ENCODE measurements at places on chromosomes 2 and 18.

- DNase-seq: no peak
Measured at GRCh38 chr18:11981192-11981542, at the start of gene IMPA2. TSS of gene IMPA2 (plus strand) at chr18:11981507. CDS start at chr18:11981670, 163 bp downstream.

- no peak for DNase-seq
Measured at GRCh38 chr2:65276609-65277008, 49.0 kb downstream of the ACTR2 start.

DNA sequence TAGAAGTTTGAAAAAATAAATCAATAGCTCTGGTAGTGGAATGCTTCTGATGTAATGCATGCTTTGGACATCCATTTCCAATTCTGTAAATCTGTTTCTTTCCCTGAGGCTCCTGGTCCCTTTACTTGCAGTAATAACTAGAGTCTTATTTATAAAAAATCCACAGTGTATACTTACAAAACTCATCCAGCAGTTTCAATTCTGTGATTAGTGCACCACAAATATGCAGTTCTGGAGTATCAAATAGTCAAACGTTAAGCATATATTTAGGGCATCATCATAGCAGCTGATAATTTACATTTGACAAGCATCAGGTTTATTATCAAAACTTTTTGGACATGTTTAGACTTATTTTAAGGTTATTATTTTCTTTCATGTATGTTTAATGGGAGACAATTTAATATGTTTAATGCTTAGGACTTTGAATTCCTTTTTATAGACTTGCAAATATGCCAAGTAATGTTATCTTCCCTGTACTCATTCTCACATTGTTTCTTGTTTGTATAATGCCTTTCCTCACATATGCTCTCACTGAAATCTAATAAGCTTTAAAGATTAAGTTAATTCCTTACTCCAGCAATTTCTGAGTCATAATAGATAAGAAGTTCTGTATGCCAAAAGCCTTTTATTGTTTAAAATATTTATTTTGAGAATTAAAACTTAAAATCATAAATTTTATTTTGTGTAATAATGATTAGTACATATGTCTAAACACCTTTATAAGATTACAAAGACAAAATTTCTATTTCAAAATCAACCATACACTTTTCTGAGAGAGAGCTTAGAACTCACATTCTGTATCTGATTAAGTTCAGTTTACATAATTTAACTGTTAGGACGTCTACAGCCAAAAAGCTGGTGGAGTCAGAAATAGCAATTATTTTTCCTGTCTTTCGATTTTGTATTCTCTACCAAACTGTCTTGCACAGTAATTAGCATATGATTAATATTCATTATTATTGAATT is 341.5 kb upstream of the TMEFF2 start:
- no peak for DNase-seq

GRCh38 chr2:121167411-121167810 is 117.6 kb downstream of the TFCP2L1 start:
- no peak for DNase-seq

GRCh38 chr2:63486861-63487290 is 101.4 kb downstream of the WDPCP start:
- DNase-seq: no peak

- DNase-seq: peak; percentile 30
Measured at GRCh38 chr2:175203621-175204496, 22.3 kb upstream of the ATP5MC3 start.

GRCh38 chr2:65432227-65433190 is at the start of gene SPRED2:
TSS of gene SPRED2 (minus strand) at chr2:65432599. CDS start at chr2:65431987, 612 bp downstream.
- peak; percentile 57 for DNase-seq

DNA sequence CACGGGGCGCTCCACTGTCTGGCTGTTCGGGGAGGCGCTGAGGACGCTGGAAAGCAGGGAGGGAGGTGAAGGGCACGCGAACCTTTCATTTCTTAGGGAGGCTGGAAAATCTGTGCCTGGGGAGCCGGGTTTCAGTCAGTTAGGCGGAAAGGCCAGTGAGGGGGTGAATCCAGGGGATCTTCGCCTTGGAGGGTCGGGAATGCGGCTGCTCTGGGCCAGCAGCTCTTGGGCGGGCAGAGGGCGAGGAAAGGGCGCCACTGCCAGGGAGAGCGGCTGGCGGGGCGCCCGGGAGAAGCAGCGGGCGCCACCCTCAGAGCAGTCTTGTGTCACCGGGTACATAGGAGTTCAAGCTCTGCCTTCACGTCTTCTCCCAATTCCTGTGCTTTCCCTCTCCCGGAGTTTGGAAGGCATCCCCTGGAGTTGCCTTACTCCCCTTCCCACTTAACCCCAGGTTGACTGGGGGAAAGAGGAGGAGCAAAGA is 1.4 kb downstream of the CCDC85A start:
- no peak for DNase-seq

DNA sequence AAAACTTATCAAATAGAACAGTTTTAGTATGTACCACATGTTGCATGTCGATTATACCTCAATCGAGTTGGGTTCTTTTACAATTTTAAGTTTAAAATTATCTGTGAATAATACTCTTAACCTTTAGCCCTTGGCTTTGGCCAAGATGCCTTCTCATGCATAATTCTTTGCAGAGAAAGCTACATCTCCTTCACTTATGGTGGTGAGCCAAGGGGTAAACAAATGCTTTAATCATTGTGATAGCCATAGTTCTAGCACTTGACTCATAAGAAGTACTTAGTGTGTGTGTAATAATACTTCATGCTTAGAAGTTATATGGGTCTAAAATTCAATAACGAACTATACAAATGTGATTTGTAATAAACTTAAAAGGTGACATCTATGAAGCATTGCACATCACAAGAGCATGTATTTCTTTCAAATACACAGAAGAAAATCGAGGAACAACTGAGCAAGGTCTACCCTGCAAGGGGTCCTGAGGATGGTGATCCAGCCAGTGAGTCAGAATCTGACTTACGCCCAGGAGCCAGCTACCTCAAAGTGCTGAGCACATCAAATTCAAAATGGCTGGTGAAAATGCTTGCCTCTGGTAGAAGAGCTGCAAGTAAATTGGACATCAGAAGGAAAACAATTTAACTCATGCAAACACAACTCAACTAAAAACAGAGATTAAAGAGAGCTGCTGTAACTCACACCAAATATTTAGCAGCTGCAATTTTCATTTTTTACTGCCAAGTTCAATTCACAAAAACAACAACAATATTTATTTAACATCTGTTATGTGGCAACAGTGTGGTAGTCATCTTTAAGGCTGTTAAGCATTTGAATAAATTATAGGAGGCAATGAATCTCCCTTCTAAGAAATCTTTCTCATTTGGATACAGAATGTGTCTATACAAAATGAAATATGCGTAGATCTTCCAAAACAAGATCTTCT is 23.8 kb upstream of the TTC39C start:
- DNase-seq: no peak

- no peak for DNase-seq
Measured at GRCh38 chr18:44507729-44508325, 172.9 kb upstream of the SETBP1 start.

DNA sequence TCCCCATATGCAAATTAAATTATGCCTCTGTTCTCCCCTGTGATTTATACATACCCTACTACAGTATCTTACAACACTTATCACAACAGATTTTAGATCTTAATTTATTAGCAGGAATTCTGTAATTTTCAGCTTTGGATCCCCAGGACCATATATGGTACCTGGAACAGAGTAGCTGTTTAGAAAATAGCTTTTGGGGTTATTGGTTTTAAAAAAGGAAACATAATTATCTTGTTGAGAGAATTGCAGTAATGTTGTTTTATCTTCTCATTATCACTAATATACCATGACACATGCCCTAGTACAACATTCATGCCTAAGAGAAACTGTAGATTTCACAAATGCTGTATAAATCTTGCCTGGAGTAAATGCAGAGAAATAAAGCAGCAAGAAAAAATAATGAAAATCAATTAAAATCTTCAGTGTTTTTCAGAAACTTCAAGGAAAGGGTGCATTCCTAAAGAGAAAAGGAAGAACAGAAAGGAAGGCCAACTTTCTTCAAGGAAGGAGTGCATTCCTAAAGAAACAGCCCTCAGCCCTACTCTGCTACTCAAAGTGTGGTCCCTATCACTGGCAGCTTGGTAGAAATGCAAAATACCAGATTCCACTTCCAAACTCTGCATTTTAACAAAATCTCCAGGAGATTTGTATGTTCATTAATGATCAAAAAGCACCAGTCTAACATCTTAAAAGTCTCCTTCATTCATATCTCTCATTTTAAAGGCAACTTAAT is 37.1 kb upstream of the CSRNP3 start:
- DNase-seq: no peak

- DNase-seq: no peak
Measured at GRCh38 chr2:101204400-101205115, 48.1 kb upstream of the CNOT11 start.

DNA sequence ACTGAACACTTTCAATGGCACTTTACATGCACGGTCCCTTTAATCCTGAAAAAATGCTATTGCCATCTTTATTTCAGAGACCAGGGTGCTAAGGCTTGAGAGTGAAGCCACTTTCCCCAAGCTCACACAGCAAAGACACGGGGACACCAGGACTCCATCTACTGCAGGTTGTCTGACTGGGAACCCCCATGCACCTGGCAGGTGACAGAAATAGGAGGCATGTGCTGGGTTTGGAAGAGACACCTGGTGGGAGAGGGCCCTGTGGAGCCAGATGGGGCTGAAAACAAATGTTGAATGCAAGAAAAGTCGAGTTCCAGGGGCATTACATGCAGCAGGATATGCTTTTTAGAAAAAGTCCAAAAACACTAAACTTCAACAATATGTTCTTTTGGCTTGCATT is 5.2 kb upstream of the EHD3 start:
- no peak for DNase-seq

DNA sequence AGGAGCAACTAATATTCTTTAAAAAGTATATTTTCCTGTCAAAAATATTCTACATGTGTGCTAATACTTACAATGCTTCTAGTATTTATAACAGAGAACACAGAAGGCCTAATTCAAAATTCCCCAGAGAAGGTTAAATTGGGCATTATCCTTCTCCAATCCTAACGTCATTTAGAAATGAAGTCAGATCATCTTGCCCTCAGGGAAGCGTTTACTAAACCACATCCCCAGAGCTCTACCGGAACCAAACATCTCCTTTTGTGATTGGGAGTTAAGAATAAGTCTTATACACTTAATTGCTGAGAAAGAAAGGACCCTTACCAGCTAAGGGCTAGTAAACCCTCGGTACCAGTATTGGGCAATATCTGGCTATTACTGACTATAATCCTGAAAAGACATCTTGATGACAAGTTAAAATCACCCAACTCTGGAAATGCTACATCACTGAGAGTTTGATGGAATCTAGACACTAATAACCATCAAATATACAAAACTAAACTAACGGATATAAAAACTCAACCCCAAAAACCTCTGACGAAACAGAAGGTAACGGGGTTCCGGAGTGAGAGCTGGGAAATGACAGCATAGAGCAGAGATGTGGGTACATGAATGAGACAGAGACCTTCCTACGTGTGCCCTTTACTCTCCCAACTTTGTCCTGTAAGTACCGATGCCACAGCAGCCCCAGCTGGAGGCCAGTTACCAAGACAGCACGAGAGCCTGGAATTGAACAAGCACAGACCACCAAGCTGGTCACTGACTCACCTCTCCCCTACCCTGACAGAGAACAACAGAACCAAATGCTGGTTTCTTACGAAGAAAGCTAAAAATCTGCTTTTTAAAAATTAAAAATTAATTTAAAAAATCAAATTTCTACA is 35.0 kb downstream of the WDSUB1 start:
- no peak for DNase-seq

DNA sequence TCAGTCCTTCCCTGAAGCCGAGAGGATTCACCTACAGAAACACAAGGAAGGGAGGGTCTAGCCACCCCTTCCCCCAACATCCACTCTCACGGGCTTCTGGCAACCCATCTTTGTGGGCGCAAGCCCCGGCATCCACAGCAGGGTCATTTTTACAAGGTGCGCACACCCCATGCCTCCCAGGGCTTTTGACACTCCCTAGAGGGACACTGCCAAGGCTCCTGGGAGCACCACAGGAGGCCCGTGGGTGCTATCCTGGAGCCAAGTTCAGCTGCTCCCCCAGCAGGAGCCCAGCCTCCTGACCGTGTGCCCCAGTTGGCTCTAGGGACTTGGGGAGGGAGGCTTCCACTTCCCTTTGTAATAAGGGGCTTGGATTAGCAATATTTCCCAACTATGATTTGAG is 251.6 kb downstream of the TNS1 start:
- DNase-seq: no peak

- no peak for DNase-seq
Measured at GRCh38 chr2:175806125-175806490, 196.0 kb downstream of the LNPK start.

DNA sequence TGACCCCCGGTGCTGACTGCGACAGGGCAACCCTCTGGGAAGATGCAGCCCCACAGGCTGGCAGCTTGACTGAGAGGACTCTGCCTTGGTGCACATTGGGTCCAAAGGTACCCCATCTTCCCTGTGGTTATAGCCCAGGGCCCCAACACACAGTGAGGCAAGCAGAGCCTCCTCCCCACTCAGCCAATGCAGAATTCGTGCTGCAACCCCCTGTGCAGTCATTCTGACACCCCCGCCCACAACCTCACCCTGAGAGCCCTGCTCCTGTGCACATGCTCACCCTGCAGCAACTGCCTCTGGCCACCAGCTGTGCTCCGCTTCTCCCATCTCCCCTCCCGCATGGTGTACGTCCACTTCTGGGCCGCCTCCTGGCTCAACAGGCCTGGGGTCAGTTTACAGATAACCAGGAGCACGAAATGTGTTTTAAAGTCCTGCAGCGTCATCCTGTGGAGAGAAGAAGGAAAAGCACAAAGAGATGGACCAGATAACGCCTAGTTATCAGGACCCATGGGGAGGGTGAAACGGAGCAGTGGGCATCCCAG is 24.4 kb downstream of the CAPN14 start:
- DNase-seq: no peak

DNA sequence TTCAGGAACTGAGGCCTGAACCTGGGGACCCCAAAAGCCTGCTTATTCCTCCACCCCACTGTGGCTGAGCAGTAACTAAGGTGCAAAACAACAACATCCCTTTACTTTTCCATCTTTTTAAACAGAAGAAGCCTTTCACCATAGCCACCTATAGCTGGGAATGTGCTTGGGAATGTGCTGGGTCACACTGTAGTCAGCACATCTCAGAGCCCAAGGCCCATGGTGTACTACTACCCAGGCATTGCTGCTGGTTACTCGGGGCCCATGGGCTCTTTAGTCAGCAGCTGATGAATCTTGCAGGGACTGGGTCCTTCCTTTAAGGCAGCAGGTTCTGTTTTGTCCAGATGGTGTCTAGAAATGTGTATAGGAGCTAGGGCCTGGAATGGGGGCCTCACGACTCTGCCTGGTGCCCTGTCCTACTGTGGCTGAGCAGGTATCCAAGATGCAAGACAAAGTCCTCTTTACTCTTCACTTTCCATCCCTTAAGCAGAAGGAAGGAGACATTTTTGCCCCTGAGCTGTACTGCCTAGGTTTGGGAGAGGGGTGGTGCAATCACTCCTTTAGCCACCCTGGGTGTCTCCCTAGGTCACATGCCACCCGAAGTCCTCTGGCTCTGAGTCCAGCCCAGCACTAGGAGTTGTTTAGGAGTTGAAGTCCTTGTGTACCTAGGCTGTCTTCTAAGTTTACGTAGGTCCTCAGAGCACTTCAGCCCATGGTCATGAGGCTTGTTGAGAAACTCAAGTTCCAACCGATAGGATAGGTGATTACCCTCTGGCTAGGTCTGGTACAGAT is 70.1 kb downstream of the OXER1 start:
- no peak for DNase-seq

- DNase-seq: no peak
Measured at GRCh38 chr2:64957109-64957903, 31.9 kb upstream of the SLC1A4 start.
